ENCODE measurements at places on chromosomes 7 and 10.

DNA sequence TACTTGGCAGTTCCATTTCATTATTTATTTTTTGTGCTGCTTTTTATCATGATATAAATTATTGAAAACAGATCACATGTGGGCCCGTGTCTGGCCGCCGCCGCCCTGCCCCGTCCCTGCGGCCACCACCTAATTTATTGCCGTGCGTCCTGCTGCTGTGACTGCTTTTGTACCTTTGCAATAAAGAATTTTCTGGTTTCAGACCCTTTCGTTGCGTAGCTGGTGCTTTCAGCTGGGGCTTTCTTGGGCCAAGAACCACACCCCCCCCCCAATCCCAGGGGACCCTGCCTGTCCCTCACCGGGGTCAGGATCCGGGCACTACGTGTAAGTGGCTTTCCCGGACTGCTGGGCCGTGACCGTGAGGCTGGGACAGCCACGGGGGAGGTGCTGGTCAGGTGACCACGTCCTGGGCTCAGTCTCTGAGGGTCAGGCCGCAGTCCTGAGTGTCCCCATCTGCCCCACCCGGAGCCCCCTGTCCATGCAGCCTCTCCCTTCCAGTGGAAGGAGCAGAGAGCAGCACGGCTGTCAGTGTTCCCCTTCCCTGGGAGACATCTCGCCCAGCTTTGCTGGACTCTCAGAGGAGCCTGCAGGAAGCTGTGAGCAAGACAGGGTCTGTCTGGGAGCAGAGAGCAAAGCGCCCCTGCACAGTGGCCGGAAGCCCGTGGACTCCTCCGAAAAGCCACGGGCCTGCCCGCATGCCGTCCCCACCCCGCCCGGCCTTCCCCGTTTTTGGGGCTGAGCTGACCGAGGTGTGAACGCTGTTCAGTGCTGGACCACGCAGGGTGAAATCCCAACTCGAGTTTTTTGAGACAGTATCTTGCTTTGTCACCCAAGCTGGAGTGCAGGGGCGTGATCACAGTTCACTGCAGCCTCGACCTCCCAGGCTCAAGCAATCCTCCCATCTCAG lies 12.6 kb downstream of the MAFK start:
- no peak for DNase-seq

DNA sequence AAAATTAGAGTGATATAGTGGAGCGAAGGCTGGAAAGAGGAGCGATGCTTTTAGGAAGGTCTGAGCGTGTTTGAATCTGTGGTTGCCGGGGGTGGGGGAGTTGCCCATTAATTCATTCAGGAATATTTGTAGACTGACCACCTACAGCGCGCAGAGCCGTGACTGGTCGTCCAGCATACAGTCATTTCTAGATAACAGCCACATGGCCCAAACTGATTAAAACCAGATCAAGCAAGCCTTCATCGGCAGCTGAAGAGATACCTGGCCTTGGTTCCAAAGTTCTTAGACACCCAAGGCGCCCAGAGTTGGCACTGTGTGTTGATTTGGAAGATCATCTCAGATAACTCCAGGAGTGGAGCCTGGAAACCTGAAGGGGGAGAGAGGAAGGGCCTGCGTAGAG lies 1.7 kb downstream of the PROSER2 start:
- DNase-seq: no peak

DNA sequence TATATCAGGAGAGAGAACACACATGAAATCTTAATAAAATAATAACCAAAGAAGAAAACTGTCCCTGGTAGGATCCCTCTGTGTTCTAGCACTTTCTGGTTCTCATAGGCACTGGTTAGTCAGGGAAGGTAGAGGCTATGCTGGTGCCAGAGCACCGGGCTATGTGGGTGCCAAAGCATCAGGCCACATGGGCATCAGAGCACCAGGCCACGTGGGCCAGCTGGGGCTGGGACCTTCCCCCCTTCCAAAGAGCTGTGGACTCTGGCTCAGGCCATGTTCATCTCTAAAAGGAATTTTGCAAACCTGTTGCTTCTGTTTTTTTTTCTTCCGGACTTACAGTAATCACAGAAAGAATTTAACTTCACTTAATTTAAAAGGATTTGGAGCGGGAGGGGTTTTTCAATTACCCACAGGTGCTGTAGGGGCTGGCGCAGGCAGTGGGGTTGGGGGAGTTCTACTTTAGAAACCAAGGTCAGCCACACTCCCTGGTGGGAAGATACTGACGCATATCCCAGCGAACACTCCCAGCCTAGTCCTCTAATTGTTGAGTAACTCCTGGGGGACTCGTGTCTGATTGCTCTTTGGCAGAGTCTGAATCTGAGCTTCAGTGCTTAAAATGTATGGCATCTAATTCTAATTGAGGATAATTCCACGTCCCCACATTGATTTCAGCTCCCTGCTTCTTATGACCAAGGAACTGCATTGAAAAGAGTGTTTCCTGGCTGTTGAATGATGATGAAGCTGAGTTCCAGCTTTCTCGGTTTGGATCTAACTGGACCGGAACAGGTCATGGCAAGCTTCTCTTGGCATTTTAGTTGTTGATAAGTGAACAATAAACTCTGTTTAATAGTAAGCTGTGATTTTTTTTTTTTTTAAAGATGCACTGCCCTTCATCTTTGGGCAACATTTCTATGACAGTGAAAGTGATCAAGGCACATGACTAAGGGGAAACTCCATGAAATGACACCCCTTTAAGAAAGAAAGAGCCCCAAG lies 110.7 kb upstream of the FZD8 start:
- DNase-seq: no peak

- DNase-seq: no peak
Observed at GRCh38 chr10:73344269-73344668, 14.4 kb downstream of the CFAP70 start.

DNA sequence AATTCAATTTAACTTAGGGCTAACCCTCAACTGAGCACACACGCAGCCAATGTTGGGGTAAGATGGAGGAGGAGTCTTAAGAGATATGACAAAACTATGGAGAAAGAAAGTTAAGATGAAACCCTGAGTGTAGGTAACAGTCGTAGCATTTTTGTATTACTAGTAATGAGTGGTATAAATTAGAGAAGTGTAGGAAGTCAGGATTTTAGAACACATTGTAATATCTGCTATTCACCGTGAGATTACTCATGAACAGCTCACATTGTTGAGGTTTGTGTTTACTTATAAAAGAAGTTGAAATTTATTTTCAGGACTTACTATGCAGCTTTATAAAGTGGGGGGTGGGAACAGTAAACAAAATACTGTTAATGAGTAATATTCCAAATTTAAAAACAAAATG lies 107.2 kb downstream of the ARHGAP21 start:
- no peak for DNase-seq

DNA sequence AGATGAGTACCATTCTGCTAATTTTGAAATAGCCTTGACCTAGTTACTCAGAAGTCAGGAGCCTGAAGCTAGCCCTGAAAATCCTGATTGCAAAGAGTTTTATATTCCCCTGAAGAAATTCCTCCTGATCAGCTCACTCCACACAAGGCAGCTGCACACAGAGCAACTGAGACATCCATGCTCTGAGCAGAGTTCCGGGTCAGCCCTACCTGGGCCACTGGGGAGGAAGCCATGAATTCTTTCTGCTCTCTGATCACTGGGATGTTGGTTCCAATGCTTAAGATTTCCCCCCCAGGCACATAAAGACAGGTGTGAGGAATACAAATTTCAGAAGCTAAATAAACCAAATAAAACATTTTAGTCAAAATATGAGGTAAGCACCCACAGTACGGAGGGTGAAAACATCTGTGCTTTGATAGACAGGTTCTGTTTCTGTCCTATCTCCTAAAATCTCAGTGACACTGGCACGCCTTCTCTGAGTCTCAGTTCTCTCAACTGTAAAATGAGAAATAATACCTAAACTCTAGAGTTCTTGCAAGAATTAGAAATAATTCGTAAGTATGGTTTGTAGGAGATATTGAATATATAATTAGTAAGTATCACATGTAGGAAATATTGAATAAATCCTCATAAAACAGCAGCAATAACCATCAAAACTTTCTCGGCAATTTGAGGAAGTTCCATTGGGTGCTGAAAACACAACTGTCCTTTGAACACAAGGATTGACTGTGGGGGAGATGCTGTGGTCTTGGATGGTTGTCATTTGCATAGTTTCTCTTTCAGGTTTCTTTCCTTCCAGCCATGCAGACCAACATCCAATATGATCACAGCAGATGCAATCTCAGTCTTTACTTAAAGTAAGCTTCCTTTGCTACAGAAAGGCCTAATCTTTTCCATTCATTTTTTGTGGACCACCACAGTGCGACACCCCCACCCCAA lies 133.0 kb upstream of the TNS3 start:
- no peak for DNase-seq

DNA sequence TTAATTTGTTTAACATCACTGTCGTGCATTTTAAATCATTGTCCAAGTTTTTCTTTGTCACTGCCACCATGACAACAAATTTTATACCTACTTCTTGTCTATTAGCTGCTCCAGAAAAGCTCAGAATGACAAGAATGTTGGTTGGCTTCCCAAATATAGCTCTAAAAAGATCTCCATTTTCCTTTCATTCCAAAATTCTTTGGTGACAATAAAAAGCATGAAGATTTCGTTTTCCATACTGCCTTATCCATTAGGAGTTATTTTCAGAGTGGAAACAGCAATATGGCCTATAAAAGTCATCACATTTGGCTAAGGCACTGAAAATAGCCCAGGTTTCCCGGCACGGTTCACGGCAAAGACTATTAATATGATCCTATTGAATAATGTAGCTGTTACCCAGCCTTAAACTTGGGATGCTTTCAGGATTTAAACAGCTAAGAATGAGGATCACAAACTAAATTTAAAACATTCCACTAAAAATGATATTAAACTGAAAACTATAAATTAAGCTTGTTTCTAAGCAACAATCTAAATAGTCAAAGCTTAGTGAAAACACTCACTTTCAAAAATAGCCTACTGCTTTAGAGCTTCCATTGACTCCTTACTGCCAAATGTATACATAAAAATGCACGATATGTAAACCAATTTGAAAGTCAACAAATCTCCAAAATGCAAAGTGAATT lies 2.7 kb downstream of the CTTNBP2 start:
- DNase-seq: no peak

- DNase-seq: no peak
Observed at GRCh38 chr7:2124604-2125345, 108.0 kb downstream of the MAD1L1 start.

GRCh38 chr10:128062881-128063563 lies 63.2 kb downstream of the MKI67 start:
- peak; percentile 55 for DNase-seq

GRCh38 chr10:99661377-99661763 lies 2.1 kb downstream of the ENTPD7 start:
- DNase-seq: no peak

DNA sequence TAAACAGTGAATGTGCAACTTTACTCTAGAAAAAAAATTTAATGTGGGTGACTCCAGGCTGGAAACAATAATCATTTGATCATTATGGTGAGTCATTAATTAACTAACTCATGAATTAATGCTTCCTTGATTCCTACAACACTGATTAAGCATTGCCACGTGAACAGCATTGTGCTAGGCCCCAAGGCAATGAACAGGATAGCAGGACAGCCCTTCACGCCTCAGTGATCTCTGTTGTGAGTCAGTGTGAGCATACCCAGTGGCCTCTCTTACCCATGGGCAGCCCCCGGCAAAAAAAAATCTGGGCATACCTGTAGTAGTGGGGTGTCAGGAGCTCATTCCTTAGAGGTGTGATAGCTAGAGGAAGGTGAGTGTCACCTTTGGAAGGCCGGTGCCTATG lies 76.0 kb downstream of the DENND2A start:
- no peak for DNase-seq

DNA sequence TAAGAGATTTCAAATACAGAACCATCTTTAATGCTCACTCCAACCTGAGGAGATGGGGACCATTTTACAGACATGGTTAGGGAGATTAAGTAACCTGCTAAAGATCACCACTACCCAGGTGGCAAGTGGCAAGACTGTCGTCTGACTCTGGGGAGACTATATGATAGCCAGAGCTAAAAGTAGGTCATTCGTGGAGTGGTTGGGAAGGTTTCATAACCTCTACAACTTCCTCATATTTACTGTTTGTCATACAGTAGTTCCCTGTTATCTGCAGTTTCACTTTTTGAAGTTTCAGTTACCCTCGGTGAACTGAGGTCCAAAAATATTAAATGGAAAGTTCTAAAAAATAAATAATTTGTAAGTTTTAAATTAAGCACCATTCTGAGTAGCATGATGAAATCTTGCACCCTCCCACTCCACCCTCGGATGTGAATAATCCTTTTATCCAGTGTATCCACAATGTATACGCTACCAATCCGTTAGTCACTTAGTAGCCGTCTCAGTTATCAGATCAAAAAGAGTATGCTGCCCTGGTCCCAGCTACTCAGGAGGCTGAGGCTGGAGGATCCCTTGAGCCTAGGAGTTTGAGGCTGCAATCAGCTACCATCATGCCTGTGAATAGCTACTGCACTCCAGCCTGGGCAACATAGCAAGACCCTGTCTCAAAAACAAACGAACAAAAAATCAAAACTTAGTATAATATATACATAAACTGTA lies 14.9 kb upstream of the LGI1 start:
- no peak for DNase-seq

- DNase-seq: peak; percentile 47
Observed at GRCh38 chr10:24518981-24519597, 204.6 kb downstream of the ARHGAP21 start.

GRCh38 chr7:4871056-4871680 lies 9.3 kb upstream of the PAPOLB start:
- no peak for DNase-seq

Data from stimulated activated CD4-positive, alpha-beta T cell treated with anti-CD3 and anti-CD28 coated beads, Interleukin-2, amount 100 ng/mL, for 24 hours (primary cell).